ENCODE measurements at places on chromosomes 2 and 18. TPM values are rescaled to one million over a fixed set of nuclear protein-coding genes. Genes with fewer than 3 reads are reported as not detected.

Gene LTBP1
- total RNA-seq: 28.5 TPM

Gene FAM117B
- 24.5 TPM for total RNA-seq

GRCh38 chr2:126907671-126908070 lies 9.0 kb downstream of the TEX51 start:
- no peaks in the 10 kb centered on the region for H3K27me3 ChIP-seq
- no peak overlapping the region for H3K4me3 ChIP-seq

- H3K4me1 ChIP-seq: no peaks in the 10 kb centered on the region
- no peak for DNase-seq
- no peaks in the 10 kb centered on the region for H3K27me3 ChIP-seq
- no peak overlapping the region for H3K27ac ChIP-seq
- no peak overlapping the region for H3K4me3 ChIP-seq
- no peaks in the 10 kb centered on the region for H3K36me3 ChIP-seq
These were observed 80.5 kb downstream of the CERKL start for GRCh38 chr2:181576431-181576830.

DNA sequence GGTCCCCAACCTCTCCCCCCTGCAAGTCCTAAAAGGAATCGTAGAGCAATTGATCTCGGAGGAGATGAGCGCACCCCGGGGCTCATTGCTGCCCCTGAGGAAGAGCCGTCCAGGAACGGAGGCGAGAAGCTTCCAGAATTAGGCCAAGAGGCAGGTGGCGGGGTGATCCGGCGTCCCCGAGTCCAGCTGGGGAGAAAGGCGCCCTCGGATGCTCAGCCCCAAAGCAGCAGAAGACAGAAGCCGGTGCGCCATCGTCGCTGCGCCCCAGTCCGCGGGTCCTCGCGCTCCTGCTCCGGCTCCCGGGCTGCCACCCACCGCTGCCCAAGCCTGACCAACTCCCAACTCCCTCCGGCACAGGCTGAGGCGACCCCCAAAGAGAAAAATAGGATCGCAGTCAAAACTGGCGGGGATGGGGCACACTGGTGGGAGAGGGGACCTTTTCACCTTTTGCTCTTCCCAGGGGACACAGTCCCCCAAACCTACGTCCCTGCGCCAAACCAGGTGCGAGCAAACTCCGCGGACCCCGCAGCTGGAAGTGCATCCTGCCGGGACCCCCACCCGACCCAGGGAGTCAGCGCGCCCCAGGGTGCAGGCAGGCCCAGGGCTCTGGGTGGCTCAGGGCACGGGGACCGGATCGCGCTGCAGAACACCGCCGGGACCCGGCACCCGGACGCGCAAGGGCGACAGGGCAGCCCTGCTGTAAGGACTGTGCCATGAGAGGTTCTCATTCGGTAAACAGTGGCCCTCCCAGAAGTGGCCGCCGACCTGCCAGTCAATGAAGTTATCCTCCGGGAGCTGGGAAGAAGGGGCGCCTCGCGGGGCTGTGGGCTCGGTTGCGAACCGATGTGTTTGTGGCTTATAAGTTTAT lies 8.4 kb upstream of the MEIS1 start:
- H3K27me3 ChIP-seq: peaks cover 48% of the 10 kb centered on the region
- H3K36me3 ChIP-seq: no peaks in the 10 kb centered on the region

DNA sequence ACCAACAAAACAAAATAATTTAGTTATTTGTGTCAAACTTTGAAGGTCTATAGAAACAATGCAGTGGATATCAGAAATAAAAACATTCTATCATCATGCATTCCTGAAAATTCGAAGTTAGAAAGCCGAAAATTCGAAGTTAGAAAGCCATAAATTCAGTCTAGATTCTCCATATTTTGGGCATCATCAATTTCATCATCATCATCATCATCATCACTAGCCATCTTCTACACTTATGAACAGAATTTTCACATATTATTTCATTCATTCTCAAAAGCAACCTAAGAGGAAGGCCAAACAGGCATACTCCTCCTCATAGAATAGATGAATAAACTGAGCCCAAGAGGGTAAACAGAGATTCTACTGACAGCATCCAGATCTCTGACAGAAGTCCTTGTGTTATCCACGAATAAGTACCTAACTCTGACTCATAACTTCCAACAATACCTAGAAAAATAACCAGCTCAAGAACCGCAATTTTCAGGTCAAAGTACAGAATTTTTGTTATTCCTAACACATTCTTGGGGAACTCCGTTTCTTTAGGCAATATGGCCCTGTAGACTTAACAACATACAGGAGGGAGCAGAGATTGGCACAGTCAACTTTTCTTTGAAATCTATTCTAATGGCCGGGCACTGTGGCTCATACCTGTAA lies 84.7 kb downstream of the TCF4 start:
- H3K36me3 ChIP-seq: no peaks in the 10 kb centered on the region
- H3K27ac ChIP-seq: no peak overlapping the region
- no peak overlapping the region for H3K4me3 ChIP-seq
- no peak for DNase-seq

DNA sequence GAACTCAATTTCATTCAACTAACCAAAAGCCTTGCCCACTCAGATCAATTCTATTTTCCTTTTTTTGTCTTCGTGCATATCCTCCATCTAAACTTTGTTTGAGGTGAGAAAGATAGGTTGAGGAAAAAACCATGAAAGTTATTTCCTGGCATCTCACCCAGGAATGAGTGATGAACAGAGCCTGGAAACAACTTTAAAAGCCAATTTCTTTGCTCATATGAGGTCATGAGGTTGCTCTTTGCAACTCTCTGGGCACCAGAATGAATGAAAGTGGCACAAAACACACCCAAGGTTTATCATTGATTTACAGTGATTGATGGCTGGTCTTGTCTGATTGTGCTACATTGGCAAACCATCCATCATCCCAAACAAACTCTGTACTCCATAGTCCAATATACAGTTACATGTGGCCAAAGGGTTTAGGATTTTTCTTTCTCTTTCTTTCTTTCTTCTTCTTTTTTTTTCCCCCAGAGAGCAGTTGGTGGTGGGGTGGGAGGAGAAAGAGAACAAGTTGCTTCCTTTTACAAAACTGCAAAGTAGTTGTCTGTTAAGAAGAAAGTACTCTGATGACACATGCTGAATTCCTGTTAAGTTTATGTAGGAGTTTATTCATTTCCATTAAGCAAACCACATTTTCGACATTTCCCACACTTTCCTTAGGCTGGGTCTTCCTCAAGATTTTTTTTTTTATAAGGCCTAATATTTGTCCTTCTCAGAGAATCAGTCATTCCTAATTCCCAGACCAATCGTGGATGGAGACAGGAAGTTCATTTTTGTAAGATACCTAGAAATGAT lies 575.9 kb upstream of the ZEB2 start:
- DNase-seq: no peak
- no peaks in the 10 kb centered on the region for H3K27me3 ChIP-seq
- no peaks in the 10 kb centered on the region for H3K4me1 ChIP-seq
- H3K4me3 ChIP-seq: no peak overlapping the region

- no peak overlapping the region for H3K4me3 ChIP-seq
- no peaks in the 10 kb centered on the region for H3K27me3 ChIP-seq
- no peak overlapping the region for H3K27ac ChIP-seq
- H3K36me3 ChIP-seq: no peaks in the 10 kb centered on the region
These were observed 65.0 kb upstream of the NYAP2 start for GRCh38 chr2:225334514-225334913.

Gene PTPRN
- 6.3 TPM for total RNA-seq

All from H9 (cell line).